ENCODE measurements at places on chromosomes 3 and 15.

- DNase-seq = peak; percentile 33
Observed at GRCh38 chr3:37474901-37475331, 300.5 kb upstream of the LRRFIP2 start.

DNA sequence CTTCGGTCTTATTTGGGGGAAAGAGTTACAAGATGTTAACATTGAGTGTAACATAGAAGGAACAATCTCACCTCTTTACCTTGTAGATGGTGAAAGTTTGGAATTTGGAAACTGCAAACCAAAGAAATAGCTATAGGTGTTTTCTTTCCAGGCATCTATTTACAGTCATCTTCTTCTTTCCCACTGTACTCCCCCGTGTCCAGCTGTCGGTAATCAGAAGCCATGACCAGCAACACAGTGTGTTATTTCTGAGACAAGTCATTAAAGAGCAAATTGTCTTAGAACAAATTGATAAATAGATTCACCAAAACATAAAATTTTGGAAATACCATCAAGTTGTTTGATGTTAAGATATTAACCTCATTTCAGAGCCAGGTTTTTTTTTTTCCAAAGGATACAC, 590.5 kb upstream of the NAALADL2 start:
- no peak for DNase-seq

DNA sequence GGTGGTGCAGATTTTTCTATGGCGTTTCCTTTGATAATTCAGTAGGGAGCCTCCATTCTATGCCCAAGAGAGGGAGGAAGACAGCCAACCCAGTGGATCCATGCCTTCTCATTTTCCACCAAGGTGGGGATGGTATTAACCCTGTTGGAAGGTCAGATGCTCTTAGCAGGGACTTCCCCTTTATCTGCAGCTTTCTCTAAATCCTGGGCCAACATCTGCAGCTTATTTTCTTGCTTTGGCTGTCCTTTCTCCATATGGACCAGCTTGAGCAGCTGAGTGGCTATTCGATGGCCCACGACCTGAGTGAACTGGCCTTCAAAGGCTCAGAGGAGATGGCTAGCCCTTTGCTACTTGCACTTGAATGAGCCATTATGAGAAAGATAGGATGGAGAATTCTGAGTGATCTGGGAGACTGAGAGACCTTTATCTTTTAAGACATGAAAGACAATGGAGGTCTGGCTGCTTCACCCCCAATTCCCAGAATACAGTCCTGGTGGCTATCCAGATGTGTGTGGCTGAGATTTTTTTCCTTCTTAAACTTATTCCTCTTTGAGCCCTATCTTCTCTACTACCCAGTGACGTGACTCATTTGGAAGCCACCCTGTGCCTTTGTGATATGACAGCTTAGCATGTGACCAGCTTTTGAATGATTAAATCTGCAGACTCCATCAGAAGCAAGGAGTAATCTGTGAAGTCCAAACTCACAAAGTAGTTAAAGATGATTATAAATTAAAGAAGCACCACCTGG, 39.6 kb upstream of the TRAK1 start:
- no peak for DNase-seq

DNA sequence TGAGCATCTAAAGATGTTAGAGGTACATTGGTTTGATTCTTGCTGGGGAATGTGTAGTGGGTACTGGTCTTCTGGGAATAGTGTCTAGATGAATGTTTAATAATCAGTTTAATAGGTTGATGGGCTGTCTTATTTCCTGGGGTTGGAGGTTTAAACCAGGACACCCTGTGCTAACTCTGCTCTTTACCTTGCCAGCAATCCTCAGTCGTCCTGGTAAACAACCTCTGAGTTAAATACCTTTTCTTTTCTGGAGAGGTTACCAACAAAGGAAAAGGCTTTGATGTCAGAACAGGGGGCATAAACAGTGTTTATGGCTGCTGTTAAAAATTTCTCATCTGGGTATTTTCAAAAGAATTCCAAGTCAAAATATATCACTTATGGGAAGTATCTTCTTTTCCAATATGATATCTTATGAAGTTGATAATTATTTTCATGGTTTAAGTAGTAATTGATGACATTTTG, 23.5 kb downstream of the MITF start:
- no peak for DNase-seq

GRCh38 chr3:52620580-52620979, 65.1 kb downstream of the PBRM1 start:
- DNase-seq = no peak

DNA sequence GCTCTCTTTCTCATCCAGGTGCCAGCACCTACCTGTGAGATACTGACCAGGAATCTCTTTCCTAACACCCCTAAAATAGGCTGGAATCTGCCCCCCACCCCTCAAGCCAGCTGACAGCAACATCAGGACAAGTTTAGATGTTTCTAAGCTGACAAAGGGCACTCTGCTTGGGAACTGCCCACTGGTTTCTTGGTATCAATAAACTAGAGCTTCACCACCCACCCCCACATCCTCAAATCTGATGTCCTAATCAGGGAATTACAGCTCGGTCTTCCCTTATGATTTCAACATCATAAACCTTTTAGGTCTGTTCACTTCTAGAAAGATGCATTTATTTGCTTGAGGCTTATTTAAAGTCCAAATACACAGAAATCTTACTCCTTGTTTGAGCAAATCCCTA, 34.7 kb downstream of the CEP19 start:
- no peak for DNase-seq

- no peak for DNase-seq
Observed at GRCh38 chr3:35946854-35947515, 307.7 kb downstream of the ARPP21 start.

DNA sequence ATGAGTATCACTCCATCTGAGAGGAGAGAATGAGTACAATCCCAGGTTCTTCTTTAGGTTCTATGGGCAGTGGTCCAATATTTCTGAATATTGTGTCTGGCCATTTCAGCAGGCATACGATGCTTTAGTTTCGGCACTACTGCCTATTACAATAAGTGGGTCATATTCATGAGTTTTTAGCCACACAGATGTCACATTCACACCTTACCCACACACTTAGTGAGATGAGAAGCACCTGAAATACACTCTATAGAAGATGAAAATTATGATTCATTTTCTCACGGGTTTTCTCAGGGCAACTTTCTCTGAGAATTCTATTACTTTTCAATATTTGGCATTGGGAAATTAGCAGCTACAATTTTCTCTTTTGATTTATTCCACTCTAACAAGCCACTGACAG, 132.2 kb downstream of the TGFBR2 start:
- no peak for DNase-seq

DNA sequence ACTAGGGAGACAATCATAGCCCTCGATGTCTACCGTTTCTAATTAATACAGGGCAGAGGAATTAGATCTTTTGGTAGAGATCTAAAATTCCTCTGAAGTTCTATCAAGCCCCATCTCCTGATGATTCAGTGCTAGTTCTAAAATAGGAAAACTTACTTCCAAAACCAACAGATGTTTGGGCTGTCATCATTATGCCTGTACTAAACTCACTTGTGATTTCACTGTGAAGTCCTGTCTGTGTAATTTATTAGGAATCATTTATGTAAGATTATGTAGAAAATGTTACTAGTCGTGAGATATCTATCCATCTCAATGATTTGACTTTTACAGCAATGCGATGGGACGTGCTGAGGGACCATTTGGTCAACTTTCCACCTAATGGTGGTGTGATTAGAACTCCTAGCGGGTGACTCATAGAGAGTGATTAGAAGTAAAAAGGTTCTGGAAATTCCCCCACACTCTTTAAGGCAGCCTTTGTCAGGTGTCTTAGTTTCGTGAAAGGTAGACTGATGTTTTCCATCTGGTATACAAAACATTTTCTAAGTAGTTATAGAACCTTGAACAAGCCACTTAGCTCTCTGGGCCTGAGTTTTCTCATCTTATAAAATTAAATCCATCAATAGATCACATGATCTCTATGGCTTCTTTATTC, 34.2 kb downstream of the LIPC start:
- no peak for DNase-seq

GRCh38 chr3:58617338-58617761, 40.2 kb upstream of the FAM107A start:
- DNase-seq = no peak

GRCh38 chr3:9743548-9743947, 6.2 kb upstream of the OGG1 start:
- DNase-seq = no peak

- no peak for DNase-seq
Observed at GRCh38 chr3:65856907-65857306, 181.8 kb downstream of the MAGI1 start.

GRCh38 chr15:60989696-60990095, 239.4 kb downstream of the RORA start:
- no peak for DNase-seq

DNA sequence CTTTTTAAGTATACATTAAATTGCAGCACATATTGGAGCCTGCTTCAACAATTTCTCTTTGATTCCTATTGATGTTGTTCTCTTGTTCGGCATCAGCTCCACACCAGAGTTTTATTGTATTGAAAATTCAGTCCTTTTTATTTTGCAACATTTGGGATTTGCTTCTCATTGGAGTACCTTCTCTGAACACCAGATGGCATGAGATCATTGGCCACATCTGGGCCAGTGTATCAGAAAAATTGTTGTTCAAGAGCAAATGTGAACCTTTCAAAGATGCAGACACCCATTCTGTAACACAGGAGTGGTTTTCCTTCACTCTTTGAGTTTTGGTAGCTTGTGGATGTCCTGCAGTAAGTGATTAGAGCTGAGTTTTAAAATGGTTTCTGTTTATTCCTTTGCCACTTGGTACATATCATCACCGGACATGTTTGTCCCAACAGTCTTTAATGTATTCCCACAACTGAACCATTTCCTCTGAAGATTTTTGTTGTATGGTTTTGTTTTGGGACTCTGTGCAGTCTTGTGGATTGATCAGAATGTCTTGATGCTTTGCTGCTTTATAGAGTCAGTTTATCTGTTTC, 96.1 kb downstream of the MCTP2 start:
- peak; percentile 31 for DNase-seq

DNA sequence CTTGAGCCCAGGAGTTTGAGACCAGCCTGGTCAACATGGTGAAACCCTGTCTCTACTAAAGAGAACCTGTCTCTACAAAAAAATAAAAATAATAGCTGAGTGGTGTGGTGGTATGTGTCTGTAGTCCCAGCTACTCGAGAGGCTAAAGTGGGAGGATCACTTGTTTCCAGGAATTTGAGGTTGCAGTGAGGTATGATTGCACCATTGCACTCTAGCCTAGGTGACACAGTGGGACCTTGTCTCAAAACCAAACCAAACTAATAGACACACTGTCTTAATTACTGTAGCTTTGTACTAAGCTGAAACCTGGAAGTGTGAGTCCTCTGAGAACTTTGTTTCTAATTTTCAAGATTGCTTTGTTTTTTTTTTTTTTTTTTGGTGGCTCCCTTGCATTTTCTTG, 30.4 kb downstream of the MGA start:
- DNase-seq = no peak

Measured in fibroblast of skin of right biceps (primary cell).